Stimulated activated CD4-positive, alpha-beta T cell treated with anti-CD3 and anti-CD28 coated beads, Interleukin-2, amount 100 ng/mL, for 48 hours (primary cell): ENCODE measurements at places on chromosomes 11 and 22.
A peak's percentile ranks its signal among the peaks of the same experiment; 100 is the strongest.

GRCh38 chr22:44668190-44668885, 33.7 kb upstream of the PRR5 start:
- DNase-seq, result no peak

DNA sequence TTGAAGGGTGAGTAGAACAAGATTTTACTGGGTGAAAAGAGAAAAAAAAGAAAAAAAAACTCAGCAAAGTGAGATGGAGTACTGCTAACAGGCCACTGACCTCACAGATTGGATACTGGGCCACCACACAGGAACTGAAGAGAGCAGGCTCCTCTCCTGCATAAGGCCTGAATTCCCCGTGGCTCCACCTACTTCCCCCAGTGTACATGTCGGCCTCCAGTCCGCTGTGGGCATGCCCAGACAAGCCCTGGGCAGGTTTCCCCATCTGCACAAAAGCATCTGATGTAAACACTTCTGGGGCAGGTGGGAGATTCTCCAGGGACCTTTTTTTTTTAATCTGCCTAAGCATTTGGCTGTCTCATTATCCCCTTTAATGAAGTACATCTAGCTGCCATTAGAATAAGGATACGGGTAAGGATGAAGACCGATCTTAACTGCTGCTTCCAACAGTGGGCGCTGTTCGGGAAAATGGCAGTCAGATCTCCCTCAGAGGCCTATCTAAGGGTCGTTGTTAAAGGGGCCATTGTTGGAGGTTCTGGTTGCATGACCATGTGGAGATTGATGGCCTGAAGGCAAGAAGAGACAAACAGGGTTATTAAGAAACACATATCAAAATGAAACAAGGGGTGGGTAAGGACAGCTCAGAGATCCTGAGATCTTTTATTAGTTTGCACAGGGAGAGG, 48.5 kb downstream of the MS4A13 start:
- no peak for DNase-seq

GRCh38 chr11:83054001-83054400, 17.7 kb downstream of the RAB30 start:
- no peak for DNase-seq

DNA sequence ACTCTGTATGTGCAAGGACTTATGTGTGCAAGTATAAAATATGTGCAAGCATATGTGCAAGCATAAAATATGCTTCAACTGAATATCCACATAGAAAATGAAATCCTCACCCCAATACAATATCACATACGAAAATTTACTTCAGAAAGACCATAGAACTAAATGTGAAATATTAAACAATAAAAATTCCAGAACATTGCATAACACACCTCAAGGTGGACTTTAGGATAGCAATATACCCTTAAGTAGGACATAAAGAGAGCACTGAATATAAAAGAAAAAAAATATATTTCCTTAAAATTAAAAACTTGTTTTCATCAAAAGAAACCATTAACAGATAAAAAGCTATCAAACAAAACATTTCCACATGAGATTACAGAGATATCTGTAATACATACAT, 67.8 kb downstream of the FCHSD2 start:
- DNase-seq, result no peak

GRCh38 chr11:96875712-96876111, 485.9 kb downstream of the JRKL start:
- no peak for DNase-seq

GRCh38 chr11:34890812-34891211, 25.4 kb downstream of the APIP start:
- no peak for DNase-seq

GRCh38 chr22:42335839-42336378, 65.5 kb upstream of the TCF20 start:
- no peak for DNase-seq

DNA sequence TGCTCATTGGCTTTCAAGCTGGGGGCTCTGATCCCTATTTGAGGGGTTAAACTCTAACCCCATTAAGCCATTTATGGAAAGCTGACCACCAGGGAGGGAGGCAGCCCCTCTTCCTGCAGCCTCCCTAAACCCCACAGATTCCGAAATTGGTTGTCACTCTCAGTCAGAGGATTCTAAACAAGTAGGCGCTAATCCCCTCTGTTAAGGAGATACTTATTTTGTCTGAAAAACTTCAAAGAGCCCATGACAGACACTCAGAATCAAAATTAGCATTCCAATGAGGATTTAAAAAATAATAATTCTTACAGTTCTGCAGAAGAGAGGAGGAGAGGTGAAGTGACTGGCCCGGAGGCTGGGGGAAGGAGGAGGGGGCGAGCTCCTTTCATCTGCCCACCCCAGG, 69.7 kb upstream of the LMO1 start:
- no peak for DNase-seq

DNA sequence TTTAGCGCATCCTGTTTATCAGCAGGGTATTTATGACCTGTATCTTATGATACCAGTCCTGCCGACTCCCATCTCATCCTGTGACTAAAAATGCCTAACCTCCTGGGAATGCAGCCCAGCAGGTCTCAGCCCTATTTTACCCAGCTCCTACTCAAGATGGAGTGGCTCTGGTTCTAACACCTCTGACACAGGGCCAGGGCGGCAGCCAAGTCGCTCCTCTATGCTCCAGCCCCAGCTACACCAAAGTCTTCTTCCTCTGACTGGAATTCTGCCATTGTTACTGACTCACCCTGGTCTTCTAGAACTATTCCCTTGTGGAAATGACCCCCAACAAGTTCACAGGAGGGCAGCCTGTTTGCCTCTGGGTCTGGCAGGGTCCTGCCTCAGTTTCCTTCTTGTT, 7.9 kb upstream of the C1QTNF6 start:
- no peak for DNase-seq

- DNase-seq, result peak; percentile 50
Observed at GRCh38 chr11:2929531-2929949, 320 bp upstream of the PHLDA2 start.

- DNase-seq, result no peak
Observed at GRCh38 chr11:124219126-124219525, 21.8 kb upstream of the OR8G1 start.

DNA sequence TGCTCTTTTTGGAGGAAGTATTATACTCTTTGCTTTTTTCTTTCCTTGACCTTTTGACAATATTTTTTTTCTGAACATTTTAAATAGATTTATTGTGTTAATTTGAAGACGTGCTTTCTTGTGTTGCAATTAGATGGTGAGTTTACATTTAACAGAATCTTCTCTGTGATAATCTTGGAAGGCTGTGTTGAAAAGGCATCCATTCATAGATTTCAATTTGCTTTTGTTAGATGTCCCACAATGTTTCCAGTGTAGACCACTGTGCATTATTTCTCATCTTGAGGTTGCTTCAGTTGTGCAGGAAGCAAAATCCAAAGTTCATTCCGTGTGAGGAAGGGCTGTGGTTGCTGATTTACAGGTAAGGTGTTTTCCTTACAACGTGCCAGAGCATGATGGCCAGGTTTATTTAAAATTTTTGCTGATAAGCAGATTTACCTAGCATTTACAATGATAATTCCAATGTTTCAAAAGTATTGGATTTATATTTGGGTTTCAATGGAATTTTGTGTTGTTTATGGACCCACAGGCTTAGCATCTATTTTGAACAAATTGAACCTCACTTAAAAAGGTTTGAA, 4.1 kb upstream of the OR5J2 start:
- no peak for DNase-seq

- peak; percentile 64 for DNase-seq
Observed at GRCh38 chr11:65857500-65857852, 504 bp downstream of the CFL1 start.

- no peak for DNase-seq
Observed at GRCh38 chr22:17954200-17954859, 70.0 kb downstream of the MICAL3 start.

- peak; percentile 16 for DNase-seq
Observed at GRCh38 chr11:14500181-14500651, 605 bp upstream of the COPB1 start.

DNA sequence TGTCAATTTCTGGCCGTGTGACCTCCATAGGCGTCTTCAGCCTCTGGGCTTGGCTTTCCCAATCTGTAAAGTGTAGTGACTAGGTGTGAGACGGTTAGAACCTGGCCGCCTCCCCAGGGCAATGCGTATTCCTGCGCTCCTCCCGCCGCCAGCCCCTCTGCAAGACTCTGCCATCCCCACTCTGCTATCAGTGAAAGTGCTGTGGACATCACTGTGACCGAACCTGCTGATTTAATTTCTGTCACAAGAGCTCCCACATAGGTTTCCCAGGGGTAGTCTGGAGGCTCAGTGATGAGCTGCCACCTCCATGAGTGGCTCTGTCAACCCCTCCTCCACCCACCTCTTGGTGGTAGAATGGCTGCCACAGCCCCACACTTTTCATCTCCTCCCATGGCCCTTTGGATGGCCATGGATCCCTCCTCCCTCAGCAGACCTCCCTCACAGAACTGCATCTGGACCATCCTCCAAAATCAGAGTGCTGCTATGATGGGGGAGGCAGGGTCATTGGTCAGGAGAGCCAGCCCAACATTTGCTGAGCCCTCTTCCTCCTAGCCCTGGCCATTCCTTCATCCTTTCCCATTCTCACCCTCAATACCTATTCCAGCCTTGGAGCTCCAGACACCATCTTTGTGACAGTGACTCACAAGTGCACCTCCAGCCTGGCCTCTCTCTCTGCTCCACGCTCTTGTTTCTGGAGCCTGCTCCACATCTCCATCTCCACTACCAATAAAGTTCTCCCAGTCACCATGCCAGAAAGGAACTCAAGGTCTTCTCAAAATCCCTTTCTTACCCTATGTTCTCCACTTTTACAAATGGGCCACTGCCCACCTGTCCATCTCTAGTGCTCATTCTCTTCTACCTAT, 1.5 kb upstream of the GSC2 start:
- no peak for DNase-seq

DNA sequence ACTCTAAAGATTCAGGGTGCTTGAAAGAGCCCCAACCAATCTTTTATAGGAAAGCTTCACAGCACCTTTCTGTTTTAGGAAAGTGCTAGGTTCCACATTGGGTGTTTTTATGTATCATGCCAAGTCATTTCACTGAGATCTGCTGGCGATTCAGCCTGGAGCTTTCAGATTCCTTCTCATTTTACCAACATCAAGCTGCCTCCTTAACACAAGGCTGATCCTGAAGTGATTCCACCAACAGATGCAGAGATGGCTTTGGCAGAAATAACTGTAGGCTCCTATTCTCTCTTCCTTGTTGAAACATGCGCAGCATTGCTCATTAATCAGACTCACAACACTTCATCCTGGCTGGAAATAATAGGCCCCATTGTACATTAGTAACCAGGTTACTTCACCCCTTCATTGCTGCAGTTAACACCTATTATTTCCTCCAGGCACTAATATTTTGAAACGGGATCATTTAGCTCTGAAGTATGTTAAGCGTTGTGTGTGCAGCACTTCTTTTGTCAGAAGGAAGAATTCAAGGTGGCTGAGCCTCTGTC, 89.0 kb downstream of the OPCML start:
- DNase-seq, result no peak

DNA sequence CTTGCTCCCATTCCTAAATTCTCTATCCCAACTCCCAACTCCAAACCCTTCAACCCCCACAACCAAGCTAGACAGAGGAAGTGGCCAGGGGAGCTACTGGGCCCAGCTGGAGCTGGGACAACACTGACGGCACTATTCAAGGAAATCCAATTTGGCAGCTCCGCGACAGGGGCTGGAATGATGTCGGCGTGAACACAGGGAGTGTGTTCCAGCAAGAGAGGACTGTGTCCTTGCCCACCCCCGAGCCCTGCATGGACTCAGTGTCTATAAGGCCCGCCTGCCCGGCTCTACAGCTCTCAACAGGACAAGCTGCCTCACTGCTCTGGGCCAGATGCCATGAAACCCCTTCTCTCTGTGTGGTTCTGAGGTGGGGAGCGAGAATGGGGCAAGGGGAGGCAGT, 11.3 kb downstream of the PCSK7 start:
- no peak for DNase-seq

DNA sequence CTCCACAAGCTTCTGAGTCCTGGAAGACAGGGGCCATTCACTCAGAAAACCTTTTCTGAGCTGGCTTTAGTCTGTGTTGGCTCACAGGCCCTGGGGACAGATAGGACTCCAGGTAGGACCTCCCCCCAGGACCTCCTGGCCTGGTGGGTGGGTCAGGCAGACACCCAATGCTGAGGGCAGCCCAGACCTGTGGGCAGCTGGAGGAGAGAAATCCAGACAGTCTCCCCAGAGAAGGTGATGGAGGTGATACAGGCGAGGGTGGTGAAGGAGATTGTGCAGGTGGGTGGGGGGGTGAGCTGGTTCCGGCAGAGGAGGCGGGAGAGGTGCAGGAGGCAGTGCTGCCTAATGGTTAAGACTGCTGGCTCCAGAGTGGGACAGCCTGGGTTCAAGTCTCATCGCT, 15.6 kb downstream of the LRRC32 start:
- no peak for DNase-seq

DNA sequence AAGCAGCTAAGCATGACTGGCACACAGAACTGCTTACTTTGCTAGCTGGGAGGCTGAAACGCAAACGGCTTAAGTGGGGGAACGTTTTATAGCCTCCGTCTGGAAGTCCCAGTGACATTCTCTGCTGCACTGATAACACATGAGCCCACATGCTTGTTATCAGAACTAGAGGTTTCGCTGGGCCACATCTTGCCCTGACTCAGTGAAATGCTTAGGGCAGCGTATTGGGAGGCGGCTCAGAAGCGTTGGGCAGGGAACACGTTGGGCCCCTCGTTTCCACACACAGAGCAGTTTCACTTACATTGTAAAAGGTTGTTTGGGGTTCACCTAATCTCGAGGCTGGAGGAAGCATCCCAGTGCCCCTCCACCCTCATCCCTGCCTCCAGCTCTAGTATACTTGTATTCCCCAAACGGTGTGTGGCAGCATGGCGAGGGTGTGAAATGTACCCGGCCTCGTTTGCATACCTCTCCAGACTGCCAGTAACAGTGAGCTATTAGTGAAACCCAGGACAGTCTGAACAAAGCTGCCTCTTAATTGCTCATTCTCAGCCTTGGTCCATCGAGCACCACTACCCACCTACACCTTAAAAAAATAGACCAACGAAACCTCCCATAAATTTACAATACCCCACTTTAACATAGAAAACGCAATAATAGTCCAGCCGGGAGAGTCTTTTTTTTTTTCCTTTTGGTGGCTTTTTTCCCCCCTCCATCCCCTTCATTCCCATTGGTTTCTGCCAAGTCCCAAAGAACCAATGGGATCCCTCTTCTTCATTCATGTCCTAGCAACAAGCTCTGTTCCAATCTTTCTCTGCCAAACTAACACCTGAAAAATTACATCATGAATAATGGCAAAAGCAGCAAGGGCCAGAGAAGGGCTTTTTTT, 218.8 kb upstream of the SORL1-AS1 start:
- DNase-seq, result no peak

- DNase-seq, result no peak
Observed at GRCh38 chr22:23395530-23396361, 184.3 kb downstream of the IGLL1 start.

GRCh38 chr22:22111267-22111751, 128.7 kb upstream of the TOP3B start:
- peak; percentile 37 for DNase-seq

DNA sequence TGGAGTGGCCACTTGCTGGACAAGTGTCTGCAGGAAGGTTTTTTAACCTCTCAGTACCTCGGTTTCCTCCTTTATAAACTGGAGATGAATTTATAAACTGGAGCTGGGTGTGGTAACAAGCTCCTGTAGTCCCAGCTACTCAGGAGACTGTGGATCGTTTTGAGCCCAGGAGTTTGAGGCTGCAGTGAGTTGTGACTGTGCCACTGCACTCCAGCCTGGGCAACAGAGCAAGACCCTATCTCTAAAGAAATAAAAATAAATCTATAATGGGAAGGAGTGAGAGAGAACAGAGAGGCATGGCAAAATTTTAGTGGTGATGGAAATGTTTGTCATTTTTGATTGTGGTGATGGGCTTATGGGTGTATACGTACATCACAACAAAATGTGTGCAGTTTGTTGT, 1.4 kb upstream of the PDGFB start:
- no peak for DNase-seq

- no peak for DNase-seq
Observed at GRCh38 chr11:19377881-19378280, 137.1 kb upstream of the E2F8 start.
